Thyroid gland (tissue), 4 donors: ENCODE measurements at places on chromosomes 5 and 9. TPM values are rescaled to one million over a fixed set of nuclear protein-coding genes. Genes with fewer than 3 reads are reported as not detected.

GRCh38 chr9:110835859-110836271 is 167.3 kb downstream of the MUSK start:
- no peak for DNase-seq

GRCh38 chr5:83450183-83450966 is 21.2 kb upstream of the VCAN start:
- no peak for DNase-seq

DNA sequence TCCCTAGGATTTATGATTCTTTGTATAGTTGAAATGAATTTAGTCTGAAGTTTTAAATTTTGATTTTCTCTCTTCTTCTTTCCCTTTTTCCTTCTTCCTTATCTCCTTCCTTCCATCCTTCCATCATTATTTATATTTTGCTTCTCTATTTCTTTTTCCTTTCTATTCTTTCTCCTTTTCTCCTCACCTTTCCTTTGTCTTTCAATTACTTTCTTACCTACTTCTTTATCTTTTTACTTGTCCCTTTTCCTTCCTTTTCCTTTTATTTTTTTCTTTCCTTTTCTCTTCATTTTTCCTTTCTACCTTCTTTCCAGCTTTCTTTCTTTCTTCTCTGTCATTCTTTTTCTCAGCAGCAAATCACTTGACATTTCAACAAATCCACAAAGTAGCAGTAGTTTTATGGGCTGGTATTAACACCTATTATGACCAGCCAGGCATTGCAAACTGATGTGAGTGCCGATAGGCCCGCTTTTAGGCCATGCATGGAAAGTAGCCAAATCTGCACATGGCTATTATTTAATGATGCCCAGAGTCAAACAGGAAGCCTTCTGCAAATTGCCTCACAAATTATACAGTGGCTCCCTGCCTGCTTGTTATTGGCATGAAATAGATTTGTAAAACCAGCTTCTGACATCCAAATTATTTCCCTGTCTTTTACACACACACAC is 37.1 kb upstream of the NR3C1 start:
- no peak for DNase-seq

DNA sequence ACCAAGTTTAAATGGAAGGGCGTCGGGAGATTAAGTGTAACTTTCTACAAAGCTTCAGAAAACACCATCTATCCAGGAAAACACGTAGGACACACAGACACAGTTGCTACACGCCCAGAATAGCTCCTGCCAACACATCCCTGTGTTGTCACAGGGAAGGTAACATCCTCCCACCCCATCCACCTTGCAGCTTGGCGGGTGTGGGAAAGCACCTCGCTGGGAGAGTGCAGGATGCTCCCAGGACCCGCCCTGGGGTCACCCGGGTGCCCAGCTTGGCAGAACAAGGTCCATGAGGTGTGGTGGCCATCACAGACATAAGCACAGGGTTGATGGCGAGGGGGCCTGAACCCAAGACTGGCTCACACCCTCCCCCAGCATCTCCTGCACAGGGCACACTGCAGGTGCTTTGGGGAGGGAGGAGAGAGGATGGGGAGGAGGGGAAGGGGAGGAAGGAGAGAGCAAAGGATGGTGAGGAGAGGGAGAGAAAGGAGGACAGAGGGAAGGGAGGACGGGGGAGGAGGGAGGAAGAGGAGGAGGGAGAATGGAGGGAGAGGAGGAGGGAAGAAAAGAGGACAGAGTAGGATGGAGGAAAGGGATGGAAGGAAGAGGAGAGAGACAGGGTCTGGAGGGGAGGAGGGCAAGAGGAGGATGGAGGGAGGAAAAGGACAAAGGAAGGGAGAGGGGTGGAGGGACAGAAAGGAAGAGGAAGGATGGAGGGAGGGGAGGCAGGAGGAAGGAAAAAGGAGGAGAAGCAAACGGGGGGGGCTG is 37.2 kb downstream of the GOLM1 start:
- no peak for DNase-seq

DNA sequence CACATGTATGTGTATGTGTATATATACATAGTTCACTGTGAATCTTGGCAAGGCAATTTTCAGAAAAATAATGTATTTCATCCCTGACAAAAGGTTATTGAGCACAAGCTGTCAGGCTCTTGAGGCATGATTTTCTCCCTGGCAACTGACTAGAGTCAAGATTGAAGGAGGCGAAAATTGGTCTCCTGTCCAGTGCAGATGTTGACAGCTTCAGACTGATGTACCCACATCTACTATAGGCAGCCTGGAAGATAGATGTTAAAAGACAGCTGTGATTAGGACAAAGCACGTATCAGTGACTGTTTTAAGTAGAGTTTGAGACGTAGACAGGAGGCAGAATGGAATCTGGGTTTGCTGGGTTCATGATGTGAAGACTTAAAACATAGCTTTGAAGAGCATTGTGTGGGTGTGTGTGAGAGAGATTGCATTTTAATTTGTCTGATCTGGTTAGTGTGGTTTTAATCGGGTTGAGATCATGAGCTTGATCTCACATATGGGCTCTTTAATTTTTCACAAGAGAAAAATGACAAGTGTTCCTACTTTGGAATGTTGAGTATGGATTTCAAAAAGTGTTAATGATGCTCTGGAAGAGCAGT is 39.1 kb downstream of the CTNNA1 start:
- DNase-seq, result no peak

GRCh38 chr5:14009575-14009974 is 65.1 kb upstream of the DNAH5 start:
- DNase-seq, result no peak

- no peak for DNase-seq
Observed at GRCh38 chr9:4069457-4070153, 230.3 kb downstream of the GLIS3 start.

- no peak for DNase-seq
Observed at GRCh38 chr9:87211669-87212068, 264.4 kb upstream of the GAS1 start.

DNA sequence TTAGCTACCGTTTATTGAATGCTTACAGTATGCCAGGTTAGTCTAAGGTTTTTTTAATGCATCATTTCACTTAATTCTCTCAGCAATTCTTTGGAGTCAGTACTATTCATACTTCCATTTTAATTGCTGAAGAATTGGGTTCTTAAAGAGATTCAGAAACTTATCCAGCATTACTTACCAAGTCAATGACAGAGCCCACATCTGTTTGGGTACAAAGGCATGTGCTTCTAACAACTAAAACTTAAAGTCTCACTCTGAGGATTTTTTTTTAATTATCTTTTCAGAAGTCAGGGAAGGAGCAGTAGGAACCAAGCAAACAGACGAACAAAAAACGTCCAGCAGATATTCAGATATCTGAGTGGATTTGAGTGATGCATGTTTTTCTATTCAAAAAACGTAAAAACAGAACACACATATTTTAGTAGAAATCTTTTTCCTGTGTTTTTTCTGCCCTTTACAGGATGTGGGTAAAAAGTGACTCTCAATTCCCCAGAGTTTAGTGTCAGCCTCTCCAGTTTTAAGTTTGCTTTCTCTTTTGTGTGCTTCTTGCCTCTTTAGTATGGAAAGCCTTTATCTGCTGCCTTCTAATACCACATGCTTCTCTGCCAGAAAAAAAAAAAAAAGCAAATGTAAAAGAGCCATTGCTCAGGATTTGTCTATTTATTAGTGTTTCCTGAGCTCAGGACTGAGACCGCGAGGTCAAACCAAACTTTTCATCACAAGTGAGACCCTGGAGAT is 118.0 kb downstream of the PRKACG start:
- no peak for DNase-seq

- DNase-seq, result no peak
Observed at GRCh38 chr9:68482548-68482947, 58.1 kb downstream of the TMEM252 start.

GRCh38 chr5:1526190-1526631 is 2.5 kb upstream of the LPCAT1 start:
- DNase-seq, result no peak

GRCh38 chr9:21267485-21268346 is 27.9 kb upstream of the IFNA14 start:
- no peak for DNase-seq

DNA sequence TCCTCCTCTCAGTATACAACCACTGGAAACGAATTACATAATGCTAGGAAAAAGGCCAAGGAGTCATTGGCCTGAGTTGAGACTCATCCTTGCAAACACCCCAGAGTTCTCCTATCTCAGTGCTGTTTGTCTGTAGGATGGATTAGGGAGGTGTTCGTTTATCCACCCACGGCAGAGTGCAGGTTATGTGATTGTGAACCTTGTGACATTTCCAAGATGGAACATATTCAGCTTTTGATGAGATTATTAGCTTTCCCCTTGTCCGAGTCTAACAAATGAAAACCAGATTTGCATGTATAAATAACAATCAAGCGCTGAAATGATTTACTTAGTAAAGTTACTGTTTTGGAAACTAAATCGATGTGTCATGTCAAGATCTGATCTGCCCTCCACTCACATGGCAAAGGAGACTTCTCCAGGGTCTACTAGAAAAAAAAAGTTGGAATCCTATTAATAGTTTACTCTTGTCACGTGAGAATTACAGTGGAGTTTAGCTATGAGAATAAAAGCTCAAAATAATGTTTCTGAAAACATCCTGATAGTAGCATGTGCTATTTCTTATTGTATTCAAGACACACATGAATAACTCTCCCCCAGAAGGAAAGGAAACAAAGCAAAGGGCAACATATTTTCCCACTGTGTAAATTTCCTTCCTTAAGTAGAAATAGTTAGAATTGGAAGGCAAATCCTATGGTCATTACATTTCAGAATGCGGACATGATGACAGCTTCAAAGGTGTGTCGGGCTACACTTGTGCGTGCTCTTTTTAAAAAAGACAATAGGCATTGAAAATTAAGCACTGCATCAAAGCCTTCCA is 600.4 kb downstream of the EBF1 start:
- DNase-seq, result no peak

DNA sequence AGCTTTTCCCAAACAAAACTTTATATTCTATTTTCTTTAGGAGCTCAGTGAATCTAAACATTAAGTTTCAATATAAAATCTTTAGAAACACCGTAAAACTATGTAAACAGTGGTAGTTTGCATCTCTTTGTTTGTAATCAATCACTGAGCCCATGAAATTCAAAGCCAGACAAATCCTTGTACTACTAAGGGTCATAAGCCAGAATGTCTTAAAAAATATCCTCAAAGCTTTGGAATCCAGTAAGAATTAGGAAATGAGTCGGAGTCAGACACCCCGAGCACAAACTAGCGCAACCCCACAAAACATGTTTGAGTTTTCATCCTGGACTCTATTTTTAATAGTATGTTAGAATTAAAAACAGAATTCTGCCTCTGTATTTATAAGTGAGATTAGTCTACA is 153.8 kb downstream of the HSPA4 start:
- DNase-seq, result no peak

- no peak for DNase-seq
Observed at GRCh38 chr5:154801083-154801482, 45.9 kb downstream of the LARP1 start.

DNA sequence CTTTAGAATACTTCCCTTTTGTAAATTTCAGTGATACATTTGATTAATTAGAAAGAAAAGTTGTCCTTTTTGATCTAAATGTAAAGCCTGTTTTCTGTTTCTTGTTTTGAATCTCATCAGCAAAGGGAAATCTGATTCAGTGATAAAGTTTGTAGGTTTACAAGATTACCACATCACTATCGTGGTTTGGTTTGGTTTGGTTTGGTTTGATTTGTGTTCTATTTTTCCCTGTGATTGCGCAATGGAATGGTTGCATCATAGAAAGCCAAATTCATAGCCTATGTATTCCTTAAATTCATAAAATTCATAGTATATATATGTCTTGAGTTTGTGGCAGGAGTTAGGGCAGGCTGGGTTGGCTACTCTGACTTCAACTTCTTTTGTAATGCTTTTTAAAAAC is 15.2 kb downstream of the SRFBP1 start:
- no peak for DNase-seq

- no peak for DNase-seq
Observed at GRCh38 chr5:173302546-173303155, 25.6 kb downstream of the STC2 start.

DNA sequence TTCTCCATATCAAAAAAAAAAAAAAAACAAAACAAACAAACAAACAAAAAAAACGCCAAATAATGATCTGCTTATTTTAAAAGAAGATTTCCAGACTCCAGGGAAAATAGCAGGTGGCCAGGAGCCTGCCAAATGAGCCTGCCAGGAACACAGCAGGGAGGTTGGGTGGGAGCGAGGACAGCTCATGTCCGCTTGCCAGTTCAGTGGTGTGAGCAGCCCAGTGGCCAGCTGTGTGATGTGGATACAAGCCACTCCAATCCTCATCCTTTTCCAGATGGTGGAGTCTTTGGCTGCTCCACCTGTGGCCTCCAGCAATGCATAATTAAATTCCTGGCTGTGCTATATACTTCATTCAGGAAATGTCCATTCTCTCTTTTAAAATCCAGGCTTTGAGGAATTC is 1025.1 kb upstream of the C9orf72 start:
- no peak for DNase-seq

GRCh38 chr9:14331120-14331519 is 17.2 kb upstream of the NFIB start:
- no peak for DNase-seq

GRCh38 chr9:85431339-85432102 is 310.2 kb downstream of the AGTPBP1 start:
- DNase-seq, result no peak

The LCN15 gene
- total RNA-seq, result not detected

The INSL4 gene
- total RNA-seq, result not detected

The PDCD1LG2 gene
- total RNA-seq, result 2.1 TPM

The DPYSL3 gene
- 43.1 TPM for total RNA-seq

The TTC39B gene
- 10.3 TPM for total RNA-seq

The TAF11L5 gene
- not detected for total RNA-seq

The UGT3A2 gene
- not detected for total RNA-seq

The RNF208 gene
- 4.5 TPM for total RNA-seq

The SNAPC3 gene
- total RNA-seq, result 32.4 TPM

The APBA1 gene
- total RNA-seq, result 2.8 TPM

The WNK2 gene
- 7.9 TPM for total RNA-seq

The GABBR2 gene
- total RNA-seq, result 13.4 TPM
